ENCODE measurements at places on chromosomes 12 and 14.

DNA sequence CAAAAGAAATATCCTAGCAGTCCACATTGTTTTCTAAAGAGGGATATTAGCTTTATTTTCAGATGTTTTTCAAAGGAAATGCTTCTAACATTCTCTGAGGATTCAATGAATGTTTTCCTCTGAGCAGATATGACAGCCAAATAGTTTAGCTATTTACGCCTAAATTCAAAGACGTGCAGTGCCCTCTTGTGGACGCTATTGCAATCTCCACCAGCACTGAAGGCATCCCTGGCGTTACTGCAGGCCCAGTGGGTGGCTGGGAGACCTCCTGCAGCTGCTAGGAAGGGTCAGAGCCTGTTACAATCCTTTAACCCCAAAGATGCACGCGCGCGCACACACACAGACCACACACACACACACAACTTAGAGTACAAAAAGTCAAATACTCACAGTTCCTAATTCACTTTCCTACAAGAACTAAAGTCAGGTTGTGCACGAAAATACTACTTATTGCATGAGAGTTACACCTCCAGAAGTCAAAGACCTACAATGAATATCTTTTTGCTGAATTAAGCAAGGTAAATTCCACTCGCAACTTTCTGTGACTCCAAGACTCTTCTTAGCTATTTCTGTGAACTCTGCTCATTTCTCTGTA is 589.3 kb upstream of the TMEM132C start:
- DNase-seq: peak; percentile 78

- DNase-seq: no peak
These were observed 42.8 kb upstream of the RIN3 start for GRCh38 chr14:92470811-92471210.

GRCh38 chr12:51187370-51187987 is 14.5 kb upstream of the TFCP2 start:
- no peak for DNase-seq

DNA sequence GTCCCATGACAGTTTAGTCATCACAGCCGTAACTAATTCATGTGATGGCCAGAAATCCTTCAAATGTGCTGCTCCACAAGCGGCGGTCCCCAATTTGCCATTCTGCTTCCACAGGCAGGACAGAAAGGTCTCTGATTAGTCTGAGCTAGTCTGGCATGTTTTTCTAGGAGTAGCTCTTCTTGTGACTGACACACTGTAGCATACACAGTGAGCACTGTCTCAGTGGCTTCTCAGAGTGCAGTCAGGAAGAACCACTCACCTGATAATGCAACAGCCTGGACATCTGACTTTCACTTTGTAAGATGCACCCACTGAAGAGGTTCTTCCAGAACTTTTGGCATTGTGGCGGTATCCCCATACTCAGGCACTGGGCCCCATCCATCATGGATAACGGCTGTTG is 1266.2 kb downstream of the TMEM121 start:
- DNase-seq: no peak

DNA sequence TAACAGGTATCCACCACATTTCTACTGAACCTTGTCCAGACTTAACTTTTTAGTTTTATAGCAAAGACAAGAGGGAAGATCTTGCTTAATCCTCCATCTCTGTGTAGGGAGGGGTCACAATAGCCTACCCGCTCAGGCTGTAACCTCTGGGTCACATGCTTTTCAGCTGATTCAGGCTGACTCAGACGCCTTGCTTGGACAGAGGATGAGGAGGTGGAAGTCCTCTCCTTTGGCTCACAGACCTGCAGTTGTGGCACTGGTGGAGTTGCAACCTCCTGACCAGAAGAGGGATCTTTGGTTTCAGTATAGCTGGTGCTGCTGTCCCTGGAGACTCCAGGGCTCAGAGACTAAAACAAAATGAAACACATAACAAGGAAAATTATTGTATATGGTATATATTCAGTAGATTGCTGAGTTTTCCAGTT is 16.2 kb downstream of the ACIN1 start:
- DNase-seq: peak; percentile 82

All from fibroblast of skin of right quadriceps (primary cell).